ENCODE measurements at places on chromosomes 11 and 22.
A peak's percentile ranks its signal among the peaks of the same experiment; 100 is the strongest.

- DNase-seq: peak; percentile 30
These were observed 1.6 kb upstream of the E2F8 start for GRCh38 chr11:19242179-19242932.

DNA sequence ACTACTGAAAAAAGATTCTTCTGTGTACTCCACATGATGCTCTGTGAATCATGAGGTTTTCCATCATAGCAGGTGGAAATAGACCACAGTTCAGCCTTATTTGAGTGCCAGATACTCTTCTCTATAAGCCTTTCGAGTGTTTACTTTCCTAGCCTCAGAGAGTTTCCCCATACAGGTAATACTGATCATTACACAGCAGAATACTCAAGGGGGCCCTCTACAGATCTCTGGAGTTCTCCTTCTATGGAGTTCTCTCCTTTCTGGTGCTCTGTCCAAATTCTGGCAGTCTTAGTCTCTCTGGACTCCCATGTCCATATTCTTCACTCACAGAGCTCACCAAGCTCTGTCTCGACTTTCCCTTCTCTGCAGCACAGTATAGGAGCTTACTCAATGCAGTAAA lies 175.7 kb upstream of the CARD18 start:
- DNase-seq: no peak

DNA sequence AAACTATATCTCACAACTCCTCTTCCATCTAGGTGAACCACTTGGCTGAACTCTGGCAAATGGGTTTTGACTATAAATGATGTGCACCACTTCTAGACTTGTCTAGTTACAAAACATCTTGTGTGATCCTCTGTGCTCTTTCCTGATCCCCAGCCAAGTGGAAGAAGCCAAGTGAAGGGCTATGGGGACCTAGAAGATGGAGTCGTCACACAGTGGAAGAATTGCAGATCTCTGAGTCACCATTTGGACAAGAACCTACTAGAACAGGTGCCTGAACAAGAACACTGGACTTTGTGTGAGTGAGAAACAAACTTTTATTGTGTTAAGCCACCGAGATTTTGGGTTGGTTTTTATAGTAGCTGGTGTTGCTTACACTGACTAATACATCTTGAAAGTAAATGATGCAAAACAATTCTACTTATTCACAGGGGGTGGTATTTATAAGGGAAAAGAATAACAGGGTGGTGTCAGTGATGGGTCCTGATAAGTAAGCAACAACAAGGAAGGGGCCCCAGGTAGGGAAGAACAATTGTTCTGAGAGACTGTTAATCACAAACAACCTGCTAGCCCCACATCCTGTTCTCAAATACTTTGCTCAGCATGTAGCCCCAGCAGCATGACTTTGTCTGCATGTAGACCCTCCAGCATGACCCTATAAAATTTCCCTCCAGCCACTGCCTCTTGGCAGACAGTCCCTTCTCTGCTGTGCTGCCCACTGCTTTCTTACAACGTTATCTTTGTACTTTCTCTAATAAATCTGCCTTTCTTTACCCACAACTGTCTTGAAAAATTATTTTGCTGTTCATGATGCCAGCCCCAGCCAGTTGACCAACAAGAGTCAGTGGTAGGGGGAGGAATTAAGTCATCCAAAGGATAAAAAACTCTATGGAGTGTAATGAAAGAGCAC lies 280.7 kb upstream of the PLET1 start:
- DNase-seq: no peak

- DNase-seq: no peak
These were observed 15.3 kb downstream of the RTCB start for GRCh38 chr22:32396746-32397145.

- no peak for DNase-seq
These were observed 37.5 kb downstream of the BIRC2 start for GRCh38 chr11:102384419-102385079.

DNA sequence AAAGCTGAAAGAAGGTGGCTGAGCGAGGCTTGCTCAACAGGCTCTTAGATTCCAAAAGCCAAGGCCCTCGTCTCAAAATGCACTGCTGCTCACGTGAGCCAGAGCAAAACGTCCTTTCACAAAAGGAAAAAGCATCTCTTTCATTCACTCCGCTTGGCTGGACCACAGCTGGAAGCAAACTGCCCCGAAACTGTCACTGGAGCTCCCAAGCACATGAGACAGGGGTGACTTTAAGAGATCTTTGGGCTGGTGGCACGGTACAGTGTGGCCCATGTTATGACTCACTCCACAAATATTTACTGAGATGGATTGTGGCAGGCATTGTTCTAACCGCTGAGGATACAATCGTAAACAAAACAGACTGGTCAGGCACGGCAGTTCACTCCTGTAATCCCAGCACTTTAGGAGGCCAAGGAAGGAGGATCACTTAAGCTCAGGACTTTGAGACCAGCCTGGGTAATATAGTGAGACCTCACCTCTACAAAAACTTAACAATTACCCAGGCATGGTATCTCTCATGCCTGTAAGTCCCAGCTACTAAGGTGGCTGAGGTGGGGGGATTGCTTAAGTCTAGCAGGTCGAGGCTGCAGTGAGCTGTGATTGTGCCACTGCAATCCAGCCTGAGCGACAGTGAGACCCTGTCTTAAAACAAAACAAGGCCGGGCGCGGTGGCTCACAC lies 3.6 kb downstream of the PLA2G6 start:
- no peak for DNase-seq

- DNase-seq: no peak
These were observed 16.1 kb downstream of the IGF2 start for GRCh38 chr11:2122907-2123627.

DNA sequence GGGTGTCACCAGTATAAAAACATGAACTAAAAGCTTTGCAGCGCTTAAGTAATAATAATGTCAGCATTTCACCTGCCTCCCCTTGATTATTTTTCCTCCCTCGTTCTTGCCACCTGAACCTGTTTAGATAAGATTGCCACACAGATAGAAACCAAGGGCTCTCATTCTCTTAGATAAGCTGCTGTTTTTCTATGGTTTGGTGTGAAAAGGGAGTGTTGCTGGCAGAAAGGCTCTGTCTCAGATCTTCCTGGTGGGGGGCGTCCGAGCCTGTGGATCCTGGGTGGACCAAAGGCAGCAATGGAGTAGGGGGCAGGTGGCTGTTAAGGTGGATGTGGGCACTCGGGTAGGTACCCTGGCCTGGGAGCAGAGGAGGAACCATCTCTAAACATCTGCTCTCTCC lies 147.5 kb downstream of the ST3GAL4 start:
- DNase-seq: no peak

- DNase-seq: peak; percentile 49
These were observed 23.5 kb upstream of the TH start for GRCh38 chr11:2194877-2195755.

DNA sequence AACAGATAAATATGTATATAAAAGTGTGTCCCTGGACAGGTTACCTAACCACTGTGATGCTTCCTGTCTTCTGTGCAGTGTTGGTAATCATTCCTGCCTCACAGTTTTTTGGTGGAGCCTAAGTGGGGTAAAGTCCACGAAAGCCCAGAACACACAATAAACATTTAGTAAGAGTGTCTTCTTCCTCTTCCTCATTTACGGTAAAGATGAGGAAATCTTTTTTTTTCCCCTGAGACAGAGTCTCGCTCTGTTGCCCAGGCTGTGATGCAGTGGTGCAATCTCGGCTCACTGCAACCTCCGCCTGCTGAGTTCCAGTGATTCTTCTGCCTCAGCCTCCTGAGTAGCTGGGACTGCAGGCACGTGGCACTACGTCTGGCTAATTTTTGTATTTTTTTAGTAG lies 117.1 kb downstream of the LDLRAD3 start:
- no peak for DNase-seq

- DNase-seq: no peak
These were observed 18.0 kb downstream of the LSP1 start for GRCh38 chr11:1870721-1871466.

- no peak for DNase-seq
These were observed 76.4 kb upstream of the SHISAL1 start for GRCh38 chr22:44389181-44389580.

- DNase-seq: no peak
These were observed 23.7 kb downstream of the HTR3B start for GRCh38 chr11:113928311-113928710.

- DNase-seq: no peak
These were observed at the start of gene DRD4 for GRCh38 chr11:636511-637332. Gene DRD4, plus strand, starts transcription at chr11:637269. Its CDS starts 36 bp downstream, at chr11:637305.

GRCh38 chr22:49747716-49748115 lies 80.0 kb downstream of the BRD1 start:
- no peak for DNase-seq

- DNase-seq: no peak
These were observed 3.6 kb upstream of the SEPTIN5 start for GRCh38 chr22:19710769-19711106.

Measured in stimulated activated naive CD8-positive, alpha-beta T cell treated with anti-CD3 and anti-CD28 coated beads, Interleukin-15, amount 100 ng/mL, for 72 hours (primary cell).